Adipocyte (in vitro differentiated cells): ENCODE measurements at places on chromosomes 7 and 10.

DNA sequence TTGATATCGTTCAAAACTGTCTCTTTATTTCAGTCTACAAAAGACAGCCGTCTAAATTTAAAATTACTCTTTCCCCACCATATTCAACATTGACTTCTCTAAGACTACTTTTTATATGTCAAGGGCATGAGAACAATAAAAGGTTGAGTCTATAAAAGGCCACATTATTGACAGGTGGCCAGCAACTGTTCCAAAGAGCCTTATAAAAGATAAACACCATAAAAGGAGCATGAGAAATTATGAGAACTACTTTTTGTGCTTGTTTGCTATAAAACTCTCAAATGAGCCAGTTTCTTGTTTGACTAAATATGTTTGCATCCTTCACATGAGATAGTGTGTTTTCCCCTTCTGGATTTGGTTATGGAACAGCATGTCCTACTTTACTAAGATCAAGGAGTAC, 189.2 kb downstream of the THSD7A start:
- no peak for DNase-seq

DNA sequence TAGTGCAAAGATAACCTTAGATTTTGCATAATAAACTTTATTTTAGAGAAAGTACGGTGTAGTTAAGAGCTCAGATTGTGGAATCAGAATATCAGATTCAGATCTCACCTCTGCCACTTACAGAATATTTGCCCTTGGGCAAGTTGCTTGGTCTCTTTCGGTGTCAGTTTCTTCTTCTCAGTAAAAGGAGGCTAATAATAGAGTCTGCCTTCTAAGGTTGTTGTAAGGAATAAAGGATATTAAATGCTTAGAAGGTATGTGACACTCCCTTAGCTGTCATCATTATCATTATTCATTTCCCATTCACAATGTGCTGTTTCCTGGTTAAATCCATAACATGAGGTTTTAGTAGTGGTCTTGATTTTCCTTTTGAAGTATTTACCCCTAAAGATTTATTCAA, 42.2 kb downstream of the MPLKIP start:
- no peak for DNase-seq

GRCh38 chr10:50506861-50507573, 116.7 kb downstream of the SGMS1 start:
- no peak for DNase-seq

DNA sequence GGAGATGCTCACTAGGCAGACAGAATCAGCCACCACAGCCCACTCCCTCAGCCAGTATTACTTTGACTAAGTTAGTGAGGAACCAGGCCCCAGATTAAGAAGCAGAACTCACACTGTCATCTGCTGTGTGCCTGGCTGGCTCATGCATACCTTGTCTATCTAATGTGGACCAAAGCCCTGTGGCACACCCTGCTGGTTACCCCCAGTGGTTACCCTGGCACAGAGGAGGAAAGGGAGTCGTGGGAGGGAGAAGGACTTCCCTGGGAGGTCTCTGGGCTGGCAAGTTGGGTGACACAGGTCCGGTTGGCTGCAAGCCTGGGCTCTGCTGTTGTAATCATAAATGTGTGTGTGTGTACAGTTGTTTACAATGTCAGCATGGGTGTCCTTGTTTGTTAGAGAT, 7.5 kb upstream of the SH2D4B start:
- no peak for DNase-seq

DNA sequence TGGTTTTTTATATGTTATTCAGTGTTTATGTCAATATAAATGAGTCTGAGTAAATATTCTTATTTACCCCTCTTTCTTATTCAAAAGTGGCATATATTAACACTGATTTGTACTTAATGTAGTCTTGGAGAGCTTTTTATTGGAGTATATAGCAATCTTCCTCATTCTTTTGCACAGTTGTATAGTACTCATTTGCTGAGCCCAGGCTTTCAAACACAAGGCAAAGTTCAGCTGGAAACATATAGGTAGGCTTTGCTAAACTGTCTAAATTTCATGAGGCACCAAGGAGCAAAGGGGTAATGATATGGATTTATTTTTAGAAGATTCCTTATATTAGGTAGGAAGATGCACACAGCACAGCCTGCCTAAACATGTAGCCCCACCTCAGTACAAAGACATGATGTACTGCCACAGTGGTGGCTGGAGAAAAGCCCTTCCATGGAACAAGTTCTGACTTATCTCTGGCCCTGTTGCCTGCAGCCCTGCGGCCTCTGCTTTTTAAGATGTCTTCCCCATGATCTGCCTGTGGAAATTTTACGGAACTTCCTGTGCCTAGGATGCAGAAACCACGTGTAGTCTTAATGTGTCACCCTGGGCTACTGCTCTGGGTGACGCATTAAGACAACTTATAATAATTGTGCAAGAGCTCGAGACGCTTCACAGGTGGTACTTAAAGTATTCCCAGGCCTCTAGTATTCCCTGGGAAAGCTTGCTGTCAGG, 9.6 kb upstream of the PDCD4 start:
- DNase-seq: no peak

GRCh38 chr10:77698267-77698931, 60.8 kb upstream of the KCNMA1 start:
- no peak for DNase-seq

DNA sequence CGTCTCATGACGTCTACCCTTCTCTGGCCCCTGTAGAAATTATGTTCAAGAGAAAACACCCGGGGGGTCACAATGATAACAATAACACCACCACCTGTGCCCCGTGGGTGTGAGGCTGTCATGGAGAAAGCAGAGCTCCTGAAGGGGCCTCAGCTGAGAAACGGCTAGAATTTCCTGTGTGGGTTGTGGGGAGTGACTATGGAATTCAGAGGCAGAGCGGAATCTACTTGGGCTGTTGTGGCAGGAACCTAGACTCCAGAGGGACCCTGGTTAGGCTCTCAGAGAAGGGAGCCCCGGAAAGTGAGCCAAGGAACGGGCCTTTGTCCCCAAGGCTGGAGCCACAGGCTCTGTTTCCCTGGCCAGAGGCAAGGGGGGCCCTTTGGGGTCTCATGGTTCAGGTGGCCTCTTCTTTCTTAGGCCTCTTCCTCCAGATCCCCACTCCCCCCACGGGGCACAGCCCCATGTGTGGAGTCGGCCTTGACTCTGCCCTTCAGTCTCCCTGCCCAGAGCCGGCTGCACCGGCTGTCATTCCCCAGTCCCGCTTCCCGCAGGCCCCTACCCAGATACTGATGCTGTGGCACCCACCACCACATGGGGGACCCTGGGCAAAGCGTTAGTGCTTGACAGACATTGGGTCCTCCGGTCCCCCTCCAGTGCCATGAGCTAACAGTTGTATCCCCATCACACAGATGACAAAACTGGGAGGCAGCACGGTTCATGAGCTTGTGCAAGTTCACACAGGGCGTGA, 6.5 kb upstream of the GIMAP8 start:
- no peak for DNase-seq

DNA sequence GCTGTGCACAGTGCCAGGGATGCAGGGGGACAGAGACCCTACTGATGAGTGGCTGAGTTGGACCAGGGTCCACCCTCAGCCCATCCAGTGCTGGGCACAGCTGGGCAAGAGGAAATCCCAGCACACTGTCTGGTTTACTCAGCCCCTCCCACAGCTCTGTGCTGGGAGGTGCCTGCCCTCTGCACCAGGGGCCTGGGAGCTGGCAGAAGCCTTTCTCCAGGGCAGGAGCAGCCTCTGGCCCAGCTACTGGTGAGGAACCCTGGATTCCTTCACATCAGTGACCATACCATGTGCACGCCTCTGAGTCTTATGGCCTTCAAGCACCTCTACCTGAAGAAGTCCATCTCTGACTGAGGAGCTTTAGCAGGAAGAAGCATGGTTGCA, 25.9 kb upstream of the C10orf71 start:
- no peak for DNase-seq

GRCh38 chr7:158587162-158588084, at the start of gene PTPRN2:
Gene PTPRN2 (minus strand): TSS chr7:158587823.
- peak; percentile 89 for DNase-seq

GRCh38 chr10:111837985-111838384, 345.6 kb downstream of the GPAM start:
- no peak for DNase-seq

GRCh38 chr10:61752111-61753011, 89.6 kb downstream of the CABCOCO1 start:
- peak; percentile 62 for DNase-seq

DNA sequence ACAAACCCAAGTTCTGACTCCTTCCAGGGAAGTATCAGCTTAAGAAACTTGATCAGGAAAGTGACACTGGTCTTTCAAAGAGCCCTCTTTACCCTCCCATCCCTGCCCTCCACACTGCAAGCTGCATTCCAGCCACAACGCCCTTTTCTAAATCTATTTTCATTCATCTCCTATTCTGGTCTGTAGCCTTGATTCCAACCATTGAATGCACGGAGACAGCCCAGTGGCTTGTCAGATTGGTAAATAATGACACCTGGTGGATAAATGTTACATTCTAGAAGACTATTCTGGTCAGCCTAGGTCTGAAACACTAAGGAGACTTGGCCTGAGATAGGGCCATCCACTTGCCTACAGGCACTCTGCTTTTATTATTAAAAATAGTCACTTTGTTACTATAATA, 20.9 kb downstream of the MORN4 start:
- peak; percentile 73 for DNase-seq

DNA sequence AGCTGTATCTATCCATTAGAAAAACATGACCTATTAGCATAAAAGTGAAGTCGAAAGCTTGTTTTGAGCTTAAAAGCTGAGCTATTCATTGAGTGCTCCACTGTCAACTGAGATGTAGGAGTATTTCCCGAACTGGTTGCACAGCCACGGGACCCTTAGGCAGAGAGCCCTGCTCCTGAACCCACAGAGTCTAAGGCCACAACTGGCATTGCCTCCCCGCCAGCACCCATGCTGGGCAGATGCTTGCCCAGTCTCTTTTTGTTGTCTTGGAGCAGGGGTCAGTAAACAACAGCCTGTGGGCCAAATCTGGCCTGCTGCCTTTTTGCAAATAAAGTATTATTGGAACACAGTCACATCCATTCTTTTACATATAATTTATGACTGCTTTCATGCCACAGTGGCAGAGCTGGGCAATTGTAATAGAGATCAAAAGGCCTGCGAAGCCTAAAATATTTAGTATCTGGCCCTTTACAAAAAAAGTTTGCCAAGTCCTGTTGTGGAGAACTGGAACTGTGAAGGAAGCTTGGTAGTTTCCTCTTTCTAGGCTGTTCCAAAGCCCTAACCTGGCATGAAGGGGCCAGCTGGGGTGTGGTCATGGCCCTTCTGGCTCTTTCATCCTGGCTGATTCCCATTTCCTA, 58.4 kb upstream of the WAPL start:
- no peak for DNase-seq

DNA sequence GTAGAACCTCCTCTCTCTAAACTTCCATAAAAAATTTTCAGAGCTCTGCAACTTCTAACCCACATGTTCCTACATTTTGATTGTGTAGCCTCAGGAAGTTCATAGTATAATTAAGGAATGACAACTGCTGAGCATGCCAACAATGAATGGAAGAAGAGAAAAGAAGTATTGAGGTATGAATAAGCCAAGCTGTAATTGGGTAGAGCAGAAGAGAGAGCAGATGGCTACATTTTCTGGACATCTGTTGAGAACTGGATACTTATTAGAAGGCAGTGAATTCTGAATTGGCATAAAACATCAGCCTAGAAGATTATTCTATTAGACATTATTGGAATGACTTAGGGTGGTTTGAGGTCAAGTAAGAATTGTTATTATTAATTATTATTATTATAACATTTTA, 728.3 kb upstream of the PHF14 start:
- no peak for DNase-seq
